ENCODE measurements at places on chromosomes 1 and 21.

DNA sequence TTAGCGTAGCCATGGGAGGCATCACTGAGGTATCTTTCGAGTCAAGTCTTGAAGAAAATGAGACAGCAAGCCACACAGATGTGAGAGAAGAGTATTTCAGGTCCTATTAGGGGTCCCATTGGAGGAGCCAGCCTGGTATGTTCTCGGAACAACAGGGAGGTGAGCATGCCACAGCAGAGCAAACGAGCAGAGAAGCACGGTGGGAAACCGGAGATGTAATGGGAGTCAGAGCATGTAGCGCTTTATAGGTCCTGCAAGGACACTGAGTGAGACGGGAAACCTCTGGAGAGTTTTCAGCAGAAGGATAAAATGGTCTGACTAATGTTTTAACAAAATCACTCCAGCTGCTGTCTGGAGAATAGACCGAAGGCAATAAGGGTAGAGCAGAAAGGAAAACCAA, 15.9 kb downstream of the H3-3A start:
- no peak for DNase-seq

DNA sequence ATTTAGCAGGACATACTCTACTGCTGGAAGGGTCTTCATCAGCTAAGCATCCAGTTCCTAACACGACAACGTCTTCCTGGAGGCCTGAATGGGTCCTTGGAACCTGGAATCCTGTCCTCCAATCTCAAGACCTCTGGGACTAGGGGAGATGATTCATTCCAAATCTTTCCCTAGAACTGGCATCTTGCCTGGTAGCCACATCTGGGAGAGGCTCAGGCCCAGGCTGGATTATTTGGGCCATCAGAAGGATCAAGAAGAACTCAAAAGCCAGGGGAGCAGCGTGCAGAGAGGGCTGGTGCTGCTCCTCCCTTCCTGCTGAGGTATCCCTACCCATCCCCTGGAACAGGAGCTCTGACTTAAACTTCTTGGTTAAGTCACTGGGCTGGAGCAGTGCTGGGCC, 2.8 kb upstream of the PHLDA3 start:
- DNase-seq = no peak

GRCh38 chr1:171699531-171699930, 42.3 kb downstream of the VAMP4 start:
- no peak for DNase-seq

- DNase-seq = no peak
Observed at GRCh38 chr1:145893306-145894055, 7.8 kb upstream of the ANKRD35 start.

- no peak for DNase-seq
Observed at GRCh38 chr1:183652547-183653461, at the start of gene APOBEC4. APOBEC4 (minus strand) TSS chr1:183653316; CDS start chr1:183648781, 4,535 bp downstream.

GRCh38 chr1:152086760-152087159, 2.1 kb downstream of the TCHHL1 start:
- no peak for DNase-seq

GRCh38 chr1:2451741-2452140, 24.3 kb upstream of the PLCH2 start:
- no peak for DNase-seq

DNA sequence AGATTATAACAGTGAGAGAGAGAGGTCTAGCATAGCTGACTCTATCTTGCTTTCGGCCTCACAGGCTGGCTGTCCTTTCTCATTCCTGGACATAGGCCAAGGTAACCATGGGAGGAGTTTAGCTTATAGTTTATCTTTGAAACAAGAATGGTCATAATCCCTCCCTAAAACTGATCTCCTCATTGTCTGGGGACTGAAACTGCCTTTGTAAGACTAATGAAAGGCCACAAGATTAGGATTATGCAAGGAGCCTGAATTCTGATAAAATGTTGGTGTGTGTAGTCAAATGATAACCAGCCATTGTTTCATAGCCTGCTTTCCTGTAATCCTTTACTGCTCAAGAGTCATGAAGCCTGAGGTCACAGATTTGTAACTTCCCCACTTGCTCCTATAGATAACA, 131.9 kb upstream of the LYPLAL1 start:
- no peak for DNase-seq

- DNase-seq = no peak
Observed at GRCh38 chr21:42162831-42163510, 56.0 kb upstream of the ABCG1 start.

DNA sequence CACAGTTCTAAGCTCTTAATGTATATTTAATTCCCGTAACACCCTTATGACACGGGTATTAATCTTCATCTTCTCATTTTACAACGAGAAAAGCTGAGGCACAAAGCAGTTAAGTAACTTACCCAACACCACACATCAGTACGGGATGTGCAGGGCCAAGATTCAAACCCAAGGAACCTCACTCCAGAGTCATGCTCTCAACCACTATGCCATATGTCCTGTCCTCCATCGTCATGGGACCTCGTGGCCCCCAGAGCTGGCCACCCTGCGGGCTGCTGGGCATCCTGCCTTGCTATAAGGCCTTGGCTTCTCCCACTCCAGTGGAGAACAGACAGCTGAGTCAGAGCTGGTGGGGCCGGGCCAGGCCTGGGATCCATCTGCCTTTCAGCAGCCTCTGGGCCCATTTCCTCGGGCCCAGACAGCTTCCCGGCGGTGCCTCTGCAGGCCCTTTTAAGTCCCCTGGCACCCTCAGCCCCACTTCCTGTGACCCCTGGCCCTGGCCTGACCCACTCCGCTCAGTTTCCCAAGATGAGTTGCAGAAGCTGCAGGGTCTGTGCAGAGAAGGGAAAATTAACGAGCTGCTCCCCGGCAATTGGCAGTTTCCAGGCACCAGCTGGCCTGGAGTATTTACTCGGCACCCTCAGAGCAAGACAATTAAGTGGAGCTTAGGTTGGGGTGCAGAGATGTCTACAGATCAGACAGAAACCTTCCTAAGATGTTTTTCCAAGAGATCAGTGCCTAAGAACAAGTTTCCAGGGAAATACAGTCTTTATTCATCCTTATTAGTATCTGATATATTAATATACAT, 98.2 kb downstream of the EPHB2 start:
- DNase-seq = no peak

GRCh38 chr1:119080586-119080985, 59.9 kb downstream of the WARS2 start:
- DNase-seq = no peak

- DNase-seq = no peak
Observed at GRCh38 chr1:53678507-53678906, 60.5 kb downstream of the GLIS1 start.

DNA sequence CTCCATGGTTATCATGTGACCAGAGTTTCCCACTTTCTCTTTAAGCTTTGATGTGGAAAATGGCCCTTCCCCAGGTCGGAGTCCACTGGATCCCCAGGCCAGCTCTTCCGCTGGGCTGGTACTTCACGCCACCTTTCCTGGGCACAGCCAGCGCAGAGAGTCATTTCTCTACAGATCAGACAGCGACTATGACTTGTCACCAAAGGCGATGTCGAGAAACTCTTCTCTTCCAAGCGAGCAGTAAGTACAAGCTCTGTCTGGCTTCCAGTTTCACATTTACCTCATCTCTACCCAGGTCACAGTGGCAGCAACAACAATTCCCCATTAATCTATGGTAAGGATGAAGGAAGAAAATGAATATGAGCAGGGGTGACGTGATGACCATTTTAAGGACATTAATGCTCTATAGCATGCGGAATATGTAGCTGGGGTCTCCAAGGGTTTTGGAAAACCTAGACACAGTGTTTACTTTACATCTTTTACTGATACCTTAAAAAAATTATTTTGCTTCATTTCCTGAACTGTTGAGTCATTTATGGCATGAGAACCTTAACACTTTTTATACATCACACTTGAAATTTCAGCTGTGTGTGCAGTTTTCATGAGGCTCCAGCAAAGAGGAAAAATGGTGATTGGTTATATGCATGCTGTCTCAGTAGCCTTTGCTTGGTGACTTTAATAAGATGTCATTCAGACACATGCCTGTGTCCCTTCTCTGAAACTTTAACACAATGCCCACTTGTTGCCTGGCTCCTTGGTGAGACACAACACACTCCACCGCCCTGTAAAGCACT, 286.3 kb upstream of the SGIP1 start:
- no peak for DNase-seq

GRCh38 chr1:101435831-101436511, 199.2 kb downstream of the S1PR1 start:
- DNase-seq = no peak

GRCh38 chr1:178077917-178078316, 16.0 kb upstream of the RASAL2 start:
- DNase-seq = no peak

DNA sequence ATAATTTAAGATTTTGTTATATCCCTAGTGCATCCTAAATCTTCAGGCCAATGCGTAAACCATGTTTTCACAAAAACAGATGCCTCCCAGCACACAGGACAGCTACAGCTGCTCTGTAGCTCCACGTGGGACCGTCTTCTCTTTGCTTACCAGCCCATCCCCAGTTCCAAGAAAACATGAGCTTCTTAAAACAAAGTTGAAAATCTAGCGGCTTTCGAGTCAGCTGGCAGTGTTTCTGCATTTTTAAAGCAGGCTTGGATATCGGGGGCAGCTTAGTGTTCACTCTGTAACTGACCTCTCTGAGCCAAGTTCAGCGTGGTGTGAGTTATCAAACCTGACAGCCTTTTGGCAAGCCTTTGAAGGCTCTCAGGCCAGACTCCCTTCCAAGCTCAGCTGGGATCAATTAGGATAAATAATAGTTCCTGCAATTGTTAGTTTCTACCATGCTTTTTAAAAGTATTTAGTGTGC, 881.5 kb downstream of the LTN1 start:
- no peak for DNase-seq

GRCh38 chr1:27086026-27086425, 68.9 kb downstream of the SLC9A1 start:
- DNase-seq = no peak

GRCh38 chr21:44295646-44296045, 4.2 kb upstream of the PFKL start:
- DNase-seq = no peak

DNA sequence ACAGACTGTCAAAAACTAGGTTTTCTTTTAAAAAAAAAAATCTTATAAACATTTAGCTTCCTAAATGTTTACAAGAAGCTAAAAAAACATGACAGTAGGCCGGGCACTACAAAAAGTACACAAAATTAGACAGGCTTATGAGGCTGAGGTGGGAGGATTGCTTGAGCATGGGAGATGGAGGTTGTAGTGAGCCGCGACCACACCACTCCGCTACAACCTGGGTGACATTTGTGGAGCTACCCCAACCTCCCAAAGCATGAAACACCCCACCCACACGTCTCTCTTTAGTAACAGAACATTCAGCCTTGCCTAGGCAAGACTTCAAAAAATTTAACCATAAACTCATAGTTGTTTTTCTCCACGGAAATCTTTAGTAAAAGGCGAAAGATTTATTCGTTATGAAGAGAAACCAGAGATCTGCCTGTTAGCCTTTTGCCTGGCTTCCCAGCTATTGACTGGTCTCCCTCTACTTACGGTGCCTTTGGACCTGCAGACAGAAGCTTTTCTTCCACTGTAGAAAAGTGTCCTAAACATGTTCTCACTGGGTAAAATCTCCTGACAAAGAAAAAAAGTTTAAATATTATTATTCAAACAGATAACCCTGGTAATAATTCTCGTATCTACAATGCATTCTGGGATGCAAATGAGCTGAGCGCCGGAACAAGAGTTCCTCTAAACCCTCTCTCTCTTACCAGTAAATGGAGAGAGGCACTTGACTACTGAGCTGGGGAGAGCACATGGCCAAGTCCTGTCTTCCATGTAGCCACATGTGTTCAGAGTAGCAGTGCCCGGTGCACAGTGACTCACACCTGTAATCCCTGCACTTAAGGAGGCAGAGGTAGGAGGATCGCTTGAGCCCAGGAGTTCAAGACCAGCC, 9.2 kb downstream of the RNU5D-1 start:
- peak; percentile 42 for DNase-seq

- no peak for DNase-seq
Observed at GRCh38 chr1:240618946-240619345, 7.0 kb upstream of the GREM2 start.

DNA sequence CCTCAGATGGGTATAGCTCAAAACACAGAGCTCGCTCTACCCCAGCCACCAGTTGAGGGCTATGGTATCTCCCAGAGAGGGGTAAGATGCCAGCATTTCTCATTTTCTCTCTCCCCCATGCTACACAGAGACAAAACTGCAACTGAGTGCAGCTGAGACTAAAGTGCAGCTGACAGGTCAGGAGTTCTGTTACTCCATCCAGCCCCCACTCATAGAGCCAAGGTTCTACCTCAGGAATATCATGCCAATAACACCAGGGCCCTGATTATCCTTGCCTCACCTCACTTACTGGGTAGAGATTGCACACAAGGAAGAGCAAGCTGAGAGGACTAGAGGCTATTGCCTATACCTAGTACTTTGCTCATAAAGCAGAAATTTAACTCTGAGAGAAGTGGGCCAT, 34.6 kb downstream of the DPYD start:
- DNase-seq = no peak

DNA sequence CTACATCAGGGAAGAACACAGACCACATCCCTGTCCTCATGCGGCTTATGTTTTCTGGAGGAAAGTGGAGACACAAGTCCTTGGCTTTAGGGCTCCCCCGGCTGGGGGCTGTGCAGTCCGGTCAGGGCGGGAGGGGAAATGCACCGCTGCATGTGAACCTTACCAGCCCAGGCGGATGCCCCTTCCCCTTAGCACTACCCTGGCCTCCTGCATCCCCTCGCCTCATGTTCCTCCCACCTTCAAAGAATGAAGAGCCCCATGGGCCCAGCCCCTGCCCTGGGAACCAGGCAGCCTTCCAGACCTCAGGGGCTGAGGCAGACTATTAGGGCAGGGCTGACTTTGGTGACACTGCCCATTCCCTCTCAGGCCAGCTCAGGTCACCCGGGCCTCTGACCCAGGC, 45.5 kb downstream of the TNNT2 start:
- DNase-seq = no peak

DNA sequence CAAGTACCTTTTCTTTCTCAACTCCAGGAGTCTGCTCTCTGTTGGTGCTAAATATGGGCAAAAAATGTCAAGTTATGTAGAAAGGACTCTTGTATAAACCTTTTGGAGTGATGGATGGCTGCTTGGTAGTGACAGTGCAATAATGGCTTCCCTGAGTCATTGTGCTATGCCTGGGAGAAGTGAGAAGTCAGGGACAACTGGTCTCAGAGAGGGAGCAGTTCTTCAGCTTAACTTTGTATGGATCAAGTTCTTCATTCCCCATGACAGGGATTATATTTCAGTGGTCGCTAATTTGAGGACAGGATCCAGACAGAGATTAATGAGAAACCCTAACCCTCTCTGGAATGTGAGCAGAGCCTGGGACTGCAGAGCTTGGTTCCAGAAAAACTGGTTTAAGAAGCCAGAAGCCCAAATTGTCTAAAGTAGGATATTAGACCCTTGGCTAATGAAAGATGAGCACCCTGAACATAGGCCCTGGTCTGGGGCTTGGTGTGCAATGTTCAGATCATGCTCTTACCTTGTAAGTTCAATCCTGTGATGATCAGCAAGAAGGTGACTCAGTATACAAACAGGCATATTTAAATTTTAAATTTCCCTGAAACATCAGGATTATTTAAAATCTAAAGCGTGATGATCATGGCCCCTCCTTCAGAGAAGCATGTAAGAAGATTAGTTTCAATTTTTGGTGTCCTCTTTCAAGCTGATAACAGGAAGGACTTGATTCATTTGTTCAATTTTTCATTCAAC, 50.9 kb downstream of the NTMT2 start:
- DNase-seq = no peak
